Stimulated activated CD4-positive, alpha-beta T cell treated with anti-CD3 and anti-CD28 coated beads, TNF-alpha, amount 100 ng/mL, for 1 hour (primary cell): ENCODE measurements at places on chromosomes 1 and 21.

DNA sequence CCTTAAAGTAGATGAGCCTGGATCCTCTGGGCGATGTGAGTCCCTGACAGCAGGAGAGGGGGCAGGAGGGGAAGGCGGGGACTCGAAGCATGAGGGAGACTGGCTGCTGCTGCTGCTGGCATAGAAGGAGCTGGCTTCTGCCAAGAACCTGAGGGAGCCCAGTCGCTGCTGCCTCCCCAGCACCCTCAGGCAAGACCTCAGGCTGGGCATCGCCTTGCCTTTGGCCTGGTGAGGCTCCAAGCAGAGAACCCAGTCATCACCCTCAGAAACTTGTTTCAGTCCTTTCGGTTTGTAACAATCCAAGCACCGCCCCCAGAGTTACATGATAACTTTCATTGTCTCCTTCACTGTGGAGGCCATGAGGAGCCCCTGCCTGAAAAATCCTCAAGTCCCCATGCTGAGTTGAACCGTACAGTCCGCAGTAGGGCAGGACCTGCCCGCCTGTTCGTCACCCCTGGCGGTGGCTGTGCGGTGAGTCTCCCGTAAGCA is 38.8 kb downstream of the POFUT2 start:
- no peak for DNase-seq

GRCh38 chr21:15650735-15651134 is 79.0 kb upstream of the USP25 start:
- no peak for DNase-seq

- no peak for DNase-seq
These were observed 409.5 kb downstream of the PLPP3 start for GRCh38 chr1:56169856-56170255.

DNA sequence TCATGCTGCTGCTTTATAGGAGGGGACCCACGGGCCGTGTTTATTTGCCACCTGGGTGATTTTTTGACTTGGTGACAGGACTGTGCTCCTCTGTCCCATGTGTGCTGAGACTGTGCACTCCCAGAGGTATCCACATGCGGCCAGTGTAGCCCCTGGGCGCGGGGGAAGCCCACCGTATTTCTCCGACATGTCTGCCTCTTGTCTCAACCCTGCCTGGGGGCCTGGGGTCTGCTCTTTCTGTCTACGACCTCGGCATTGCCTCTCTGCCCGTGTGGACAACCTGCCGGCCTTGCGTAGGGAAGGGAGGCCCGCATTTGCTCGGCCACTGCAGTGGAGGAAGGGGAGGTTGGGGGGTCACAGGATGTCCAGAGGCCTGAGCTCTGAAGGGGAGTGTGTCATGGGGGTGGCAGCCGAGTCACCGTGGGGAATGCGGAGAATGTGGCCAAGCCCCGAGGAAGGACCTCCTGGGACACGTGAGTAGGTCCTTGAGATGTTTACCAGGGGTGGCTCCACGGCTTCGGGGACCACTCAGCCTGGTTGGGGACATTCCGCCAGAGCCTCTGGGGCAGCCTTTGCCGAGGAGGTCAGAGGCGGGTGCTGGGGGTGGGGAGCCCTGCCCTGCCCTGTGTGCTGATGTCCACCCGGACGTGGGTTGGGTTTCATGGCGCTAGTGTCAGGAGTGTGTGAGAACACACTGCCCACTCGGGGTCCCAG is 11.0 kb downstream of the PRKCZ start:
- DNase-seq, result no peak

DNA sequence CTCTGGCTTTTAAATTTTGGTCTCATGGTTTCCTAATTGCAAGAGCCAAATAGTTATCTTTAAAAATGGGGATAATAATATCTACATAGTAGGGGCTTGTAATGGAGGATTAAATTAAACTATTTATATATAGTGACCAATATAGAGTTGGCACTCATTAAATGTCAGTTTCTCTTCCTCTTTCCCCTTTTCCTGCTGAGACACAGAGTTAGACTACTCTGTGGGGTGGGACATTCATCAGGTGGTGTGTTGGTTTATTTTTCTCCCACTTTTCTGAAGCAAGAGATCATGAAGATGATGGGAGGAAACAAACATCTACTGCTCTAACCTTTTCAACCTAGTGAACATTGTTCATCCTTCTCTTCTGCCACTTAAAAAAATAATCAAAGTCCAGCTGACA is 17.3 kb upstream of the RAP1A start:
- no peak for DNase-seq

DNA sequence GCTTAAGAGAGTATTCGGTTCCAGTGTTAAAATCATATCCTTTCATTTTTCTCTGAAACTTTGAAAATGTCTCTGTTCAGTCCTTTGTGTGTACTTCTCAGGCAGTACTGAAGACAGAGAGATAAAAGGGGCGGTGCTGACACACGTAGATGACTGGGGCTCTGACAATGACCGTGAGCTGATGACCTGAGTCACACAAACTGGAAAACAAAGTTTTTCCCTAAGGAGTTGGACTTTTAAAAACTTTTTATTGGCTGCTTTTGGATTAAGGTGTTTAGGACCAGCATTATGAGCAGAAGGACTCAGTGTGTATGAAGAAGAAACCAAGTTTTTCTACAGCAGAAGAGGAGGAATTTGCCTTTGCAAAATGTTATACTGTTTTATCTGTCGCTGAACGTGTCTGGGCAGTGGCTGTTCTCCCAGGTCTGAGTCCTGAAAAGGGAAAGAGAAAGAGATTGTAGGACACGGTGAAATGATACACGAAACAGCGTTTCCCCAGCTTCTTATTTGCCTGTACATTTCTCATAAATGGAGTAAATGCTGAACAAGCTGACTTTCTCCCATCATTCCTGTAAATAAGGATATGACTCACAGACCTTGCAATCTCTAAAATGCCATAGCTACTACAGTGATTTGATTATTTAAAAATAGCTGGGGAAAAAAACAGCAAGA is 51.5 kb downstream of the MAP3K7CL start:
- DNase-seq, result no peak

GRCh38 chr1:31880957-31881687 is 57.0 kb downstream of the PTP4A2 start:
- DNase-seq, result no peak

DNA sequence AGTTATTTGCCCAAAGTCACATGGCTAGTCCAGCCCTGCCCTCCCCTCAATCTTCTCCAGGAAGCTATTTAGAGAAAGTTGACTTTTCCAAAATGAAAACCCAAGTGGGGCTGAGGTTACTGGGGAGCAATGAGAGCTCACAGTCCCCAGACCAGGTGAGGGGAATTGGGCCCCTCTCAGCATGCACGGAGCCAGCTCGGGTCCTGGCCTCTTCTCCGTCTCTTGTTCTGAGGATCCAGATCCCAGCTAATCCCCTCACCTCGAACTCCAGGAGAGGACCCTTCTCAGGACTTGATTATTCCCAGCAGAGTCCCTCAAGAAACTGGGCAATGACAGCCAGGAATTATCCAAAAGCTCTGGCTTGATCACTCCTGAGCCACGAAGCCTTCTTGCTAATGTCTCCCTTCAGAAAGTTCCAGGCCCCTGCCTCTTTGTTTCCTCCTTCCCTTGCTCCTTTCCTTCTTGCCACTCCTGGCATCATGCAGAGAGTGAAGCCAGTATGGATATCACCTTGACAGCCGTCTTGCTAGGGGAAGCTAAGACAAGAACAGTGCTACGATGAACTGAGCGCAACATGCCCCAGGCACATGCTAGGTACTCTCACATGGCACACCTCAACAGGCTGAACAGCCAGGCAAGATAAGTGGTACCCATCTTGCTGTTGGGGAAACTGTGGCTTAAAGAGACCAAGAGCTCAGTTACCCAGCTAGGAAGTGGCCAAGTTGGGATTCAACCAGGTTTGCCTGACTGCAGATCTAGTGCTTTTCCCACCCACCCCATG is 51.9 kb downstream of the KLHDC7A start:
- DNase-seq, result no peak
